ENCODE measurements at places on chromosomes 11 and 22. TPM values are rescaled to one million over a fixed set of nuclear protein-coding genes. Genes with fewer than 3 reads are reported as not detected.

- H3K27me3 ChIP-seq = no peaks in the 10 kb centered on the region
- H3K4me3 ChIP-seq = no peak overlapping the region
- H3K4me1 ChIP-seq = no peaks in the 10 kb centered on the region
- H3K36me3 ChIP-seq = no peaks in the 10 kb centered on the region
- DNase-seq = no peak
- H3K27ac ChIP-seq = no peak overlapping the region
Observed at GRCh38 chr11:84019571-84020194, 733.5 kb upstream of the CCDC90B start.

GRCh38 chr22:48757985-48758561 lies 1069.6 kb downstream of the BRD1 start:
- no peaks in the 10 kb centered on the region for H3K4me1 ChIP-seq
- H3K27ac ChIP-seq = no peak overlapping the region
- no peaks in the 10 kb centered on the region for H3K36me3 ChIP-seq
- DNase-seq = peak; percentile 19
- no peaks in the 10 kb centered on the region for H3K27me3 ChIP-seq

GRCh38 chr11:93849201-93849600 lies 1.2 kb downstream of the VSTM5 start:
- H3K4me3 ChIP-seq = no peak overlapping the region
- no peak for DNase-seq
- H3K27ac ChIP-seq = no peak overlapping the region
- H3K27me3 ChIP-seq = no peaks in the 10 kb centered on the region

DNA sequence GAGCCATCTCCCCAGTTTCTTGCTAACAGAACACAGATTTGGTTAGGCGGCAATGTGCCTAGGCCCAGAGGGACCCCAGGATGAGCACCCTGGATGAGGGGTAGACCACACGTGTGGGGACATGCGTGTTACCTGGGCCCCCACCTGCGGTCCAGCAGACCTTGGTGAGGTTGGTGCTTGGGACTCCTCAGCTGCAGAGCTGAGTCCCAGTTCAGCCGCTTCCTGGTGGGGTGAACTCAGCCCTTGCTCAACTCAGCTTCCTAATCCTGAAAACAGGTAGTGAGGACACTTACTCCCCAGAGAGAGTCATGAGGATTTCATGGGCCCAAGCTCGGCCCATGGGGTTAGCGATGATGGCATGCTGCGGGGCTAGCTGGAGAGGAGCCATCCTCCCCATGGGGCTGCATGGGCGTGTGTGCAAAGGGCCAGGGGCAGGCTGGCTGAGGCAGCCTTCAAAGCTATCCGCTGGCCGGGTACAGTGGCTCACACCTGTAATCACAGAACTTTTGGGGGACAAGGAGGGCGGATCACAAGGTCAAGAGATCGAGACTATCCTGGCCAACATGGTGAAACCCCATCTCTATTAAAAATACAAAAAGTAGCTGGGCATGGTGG lies 46.9 kb upstream of the SHISAL1 start:
- H3K27me3 ChIP-seq = no peaks in the 10 kb centered on the region
- H3K4me1 ChIP-seq = peaks cover 19% of the 10 kb centered on the region
- H3K36me3 ChIP-seq = no peaks in the 10 kb centered on the region
- H3K4me3 ChIP-seq = no peak overlapping the region
- H3K27ac ChIP-seq = no peak overlapping the region

DNA sequence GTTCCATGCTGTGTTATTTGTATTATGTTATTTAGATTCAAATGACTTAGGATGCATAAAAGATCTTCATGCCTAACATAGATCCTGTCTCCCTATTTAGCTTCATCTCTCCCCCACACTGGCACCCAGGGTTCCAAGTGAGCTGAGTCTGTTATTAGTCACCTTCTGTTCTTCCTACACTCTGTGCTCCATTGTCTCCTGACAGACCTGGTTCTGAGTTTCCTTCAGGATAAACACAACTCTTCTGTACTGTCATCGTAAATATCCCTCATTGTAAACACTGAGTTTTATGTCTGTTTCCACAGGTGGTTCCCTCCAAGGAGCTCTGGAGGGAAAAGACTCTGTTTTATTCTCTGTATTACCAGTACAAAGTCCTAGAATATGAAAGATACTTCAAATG lies 8.7 kb downstream of the MMP26 start:
- no peak for DNase-seq
- no peak overlapping the region for H3K27ac ChIP-seq
- H3K4me1 ChIP-seq = no peaks in the 10 kb centered on the region

- H3K27ac ChIP-seq = peak overlapping the region; percentile 16
- no peak overlapping the region for H3K4me3 ChIP-seq
- H3K4me1 ChIP-seq = no peaks in the 10 kb centered on the region
- H3K36me3 ChIP-seq = no peaks in the 10 kb centered on the region
- no peaks in the 10 kb centered on the region for H3K27me3 ChIP-seq
Observed at GRCh38 chr11:95556342-95557163, 233.0 kb downstream of the FAM76B start.

DNA sequence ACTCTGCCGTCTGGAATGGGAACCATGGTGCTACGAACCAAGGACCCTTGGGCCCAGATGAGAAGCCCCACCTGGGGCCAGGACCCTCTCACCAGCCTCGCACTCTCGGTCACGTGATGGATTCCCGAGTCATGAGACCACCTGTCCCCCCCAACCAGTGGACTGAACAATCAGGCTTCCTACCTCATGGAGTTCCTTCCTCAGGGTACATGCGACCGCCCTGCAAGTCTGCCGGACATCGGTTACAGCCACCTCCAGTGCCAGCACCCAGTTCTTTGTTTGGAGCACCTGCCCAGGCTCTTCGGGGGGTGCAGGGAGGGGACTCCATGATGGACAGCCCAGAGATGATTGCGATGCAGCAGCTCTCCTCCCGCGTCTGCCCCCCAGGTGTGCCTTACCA lies 20.8 kb upstream of the SLC25A18 start:
- H3K4me1 ChIP-seq = no peaks in the 10 kb centered on the region
- no peaks in the 10 kb centered on the region for H3K27me3 ChIP-seq
- DNase-seq = no peak
- no peak overlapping the region for H3K27ac ChIP-seq

DNA sequence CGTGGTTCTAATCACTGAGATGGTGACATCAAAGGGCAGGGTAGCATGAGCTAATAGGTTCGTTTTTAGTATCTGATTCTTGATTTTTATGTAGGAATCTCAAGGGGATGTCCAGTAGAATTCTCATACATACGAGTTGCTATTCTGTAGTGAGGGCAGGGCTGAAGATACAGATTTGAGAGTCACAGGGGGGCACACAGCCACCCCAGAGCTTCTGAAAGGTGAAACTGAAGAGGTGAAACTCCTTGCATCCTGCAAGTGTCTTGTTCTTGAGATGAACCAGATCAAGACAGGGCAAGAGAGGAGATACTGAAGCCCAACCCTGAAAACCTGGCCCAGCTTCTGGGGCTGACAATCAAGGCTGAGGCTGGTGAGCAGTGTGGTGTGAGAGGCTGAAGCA lies 35.6 kb upstream of the TMEM123 start:
- no peaks in the 10 kb centered on the region for H3K4me1 ChIP-seq
- H3K27ac ChIP-seq = no peak overlapping the region
- no peaks in the 10 kb centered on the region for H3K27me3 ChIP-seq
- no peak overlapping the region for H3K4me3 ChIP-seq
- H3K36me3 ChIP-seq = no peaks in the 10 kb centered on the region
- DNase-seq = no peak

DNA sequence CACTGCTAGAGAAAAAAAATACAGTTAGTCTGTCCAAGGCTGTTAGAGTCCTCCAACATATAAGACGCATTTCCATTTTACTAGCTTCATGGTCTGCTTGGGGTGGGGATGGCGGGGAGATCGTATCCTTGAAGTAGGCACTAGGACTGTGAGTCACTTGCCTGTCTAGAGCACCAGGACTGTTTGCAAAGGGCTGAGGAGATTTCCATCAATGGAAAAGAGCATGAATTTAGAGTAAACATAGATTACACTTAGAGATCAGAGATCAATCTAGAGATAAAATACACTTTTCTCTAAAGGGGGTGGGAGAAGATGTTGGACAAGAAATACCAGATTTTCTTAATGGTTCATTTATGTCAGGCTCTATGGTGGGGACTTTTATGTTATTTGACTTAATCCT lies 1.7 kb upstream of the MS4A7 start:
- peak overlapping the region; percentile 74 for H3K27ac ChIP-seq
- peaks cover 8% of the 10 kb centered on the region for H3K4me1 ChIP-seq
- no peaks in the 10 kb centered on the region for H3K27me3 ChIP-seq
- DNase-seq = no peak
- H3K4me3 ChIP-seq = no peak overlapping the region

GRCh38 chr11:126808836-126809235 lies 191.7 kb downstream of the KIRREL3 start:
- H3K27me3 ChIP-seq = no peaks in the 10 kb centered on the region
- DNase-seq = no peak
- peaks cover 3% of the 10 kb centered on the region for H3K4me1 ChIP-seq

- H3K4me3 ChIP-seq = no peak overlapping the region
- no peaks in the 10 kb centered on the region for H3K36me3 ChIP-seq
- no peak overlapping the region for H3K27ac ChIP-seq
- DNase-seq = no peak
- H3K4me1 ChIP-seq = peaks cover 4% of the 10 kb centered on the region
Observed at GRCh38 chr22:46366327-46366731, 30.8 kb downstream of the TRMU start.

POU2AF2 gene
- total RNA-seq = not detected

GRCh38 chr11:57432149-57432561 lies 5.2 kb upstream of the SLC43A3 start:
- H3K27ac ChIP-seq = peak overlapping the region; percentile 77
- peaks cover 40% of the 10 kb centered on the region for H3K4me1 ChIP-seq
- H3K4me3 ChIP-seq = no peak overlapping the region
- DNase-seq = no peak
- H3K27me3 ChIP-seq = no peaks in the 10 kb centered on the region

- no peaks in the 10 kb centered on the region for H3K36me3 ChIP-seq
- H3K27me3 ChIP-seq = no peaks in the 10 kb centered on the region
- no peak overlapping the region for H3K4me3 ChIP-seq
- no peak overlapping the region for H3K27ac ChIP-seq
Observed at GRCh38 chr11:108733479-108734116, 68.7 kb downstream of the DDX10 start.

- DNase-seq = no peak
- no peak overlapping the region for H3K27ac ChIP-seq
- H3K27me3 ChIP-seq = no peaks in the 10 kb centered on the region
- H3K36me3 ChIP-seq = no peaks in the 10 kb centered on the region
Observed at GRCh38 chr22:44195189-44195871, 14.6 kb downstream of the PARVG start.

FOSL1 gene
- 1.8 TPM for total RNA-seq

DNA sequence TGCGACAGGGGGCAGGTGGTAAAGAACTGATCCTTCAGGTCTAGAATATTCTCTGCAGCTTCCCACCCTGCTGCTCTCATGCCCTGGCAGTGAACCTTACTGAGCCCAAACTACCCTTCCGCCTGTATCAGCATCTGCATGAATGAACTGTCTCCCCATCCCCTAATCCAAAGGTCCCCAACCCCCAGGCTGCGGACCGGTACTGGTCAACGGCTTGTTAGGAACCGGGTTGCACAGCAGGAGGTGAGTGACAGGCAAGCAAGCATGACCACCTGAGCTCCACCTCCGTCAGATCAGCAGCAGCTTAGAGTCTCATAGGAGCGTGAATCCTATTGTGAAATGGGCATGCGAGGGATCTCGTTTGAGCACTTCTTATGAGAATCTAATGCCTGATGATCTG lies 58.2 kb upstream of the LMO1 start:
- no peak overlapping the region for H3K4me3 ChIP-seq
- no peak for DNase-seq
- H3K27ac ChIP-seq = no peak overlapping the region
- no peaks in the 10 kb centered on the region for H3K36me3 ChIP-seq
- H3K27me3 ChIP-seq = no peaks in the 10 kb centered on the region

- H3K27ac ChIP-seq = no peak overlapping the region
- no peaks in the 10 kb centered on the region for H3K36me3 ChIP-seq
- no peak for DNase-seq
- no peak overlapping the region for H3K4me3 ChIP-seq
Observed at GRCh38 chr22:45758603-45759002, 87.0 kb downstream of the ATXN10 start.

IRAG1 gene
- total RNA-seq = 16.3 TPM

DNA sequence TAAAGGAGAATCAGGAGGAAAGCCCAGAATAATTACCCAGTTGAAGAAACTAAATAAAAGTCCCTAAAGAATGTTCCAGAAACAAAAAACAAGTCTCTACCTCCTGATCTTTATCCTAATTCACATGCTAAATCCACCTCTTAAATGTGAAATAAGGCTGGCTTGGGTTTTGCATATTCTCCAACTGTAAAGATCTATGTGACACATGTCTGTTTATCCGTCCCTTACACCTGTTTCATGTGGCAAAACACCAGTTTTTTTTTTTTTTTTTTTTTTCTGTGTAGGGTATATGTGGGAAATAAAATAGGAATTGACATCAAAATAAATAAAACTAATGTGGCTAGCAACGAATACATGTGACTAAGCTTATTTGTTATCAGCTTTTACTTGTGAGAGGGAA lies 70.5 kb downstream of the NARS2 start:
- no peaks in the 10 kb centered on the region for H3K36me3 ChIP-seq
- no peaks in the 10 kb centered on the region for H3K27me3 ChIP-seq
- H3K4me1 ChIP-seq = no peaks in the 10 kb centered on the region
- DNase-seq = no peak

- no peak for DNase-seq
- H3K27me3 ChIP-seq = no peaks in the 10 kb centered on the region
- H3K4me3 ChIP-seq = no peak overlapping the region
- no peak overlapping the region for H3K27ac ChIP-seq
- no peaks in the 10 kb centered on the region for H3K4me1 ChIP-seq
- no peaks in the 10 kb centered on the region for H3K36me3 ChIP-seq
Observed at GRCh38 chr22:17492247-17492646, 71.1 kb upstream of the SLC25A18 start.

DNA sequence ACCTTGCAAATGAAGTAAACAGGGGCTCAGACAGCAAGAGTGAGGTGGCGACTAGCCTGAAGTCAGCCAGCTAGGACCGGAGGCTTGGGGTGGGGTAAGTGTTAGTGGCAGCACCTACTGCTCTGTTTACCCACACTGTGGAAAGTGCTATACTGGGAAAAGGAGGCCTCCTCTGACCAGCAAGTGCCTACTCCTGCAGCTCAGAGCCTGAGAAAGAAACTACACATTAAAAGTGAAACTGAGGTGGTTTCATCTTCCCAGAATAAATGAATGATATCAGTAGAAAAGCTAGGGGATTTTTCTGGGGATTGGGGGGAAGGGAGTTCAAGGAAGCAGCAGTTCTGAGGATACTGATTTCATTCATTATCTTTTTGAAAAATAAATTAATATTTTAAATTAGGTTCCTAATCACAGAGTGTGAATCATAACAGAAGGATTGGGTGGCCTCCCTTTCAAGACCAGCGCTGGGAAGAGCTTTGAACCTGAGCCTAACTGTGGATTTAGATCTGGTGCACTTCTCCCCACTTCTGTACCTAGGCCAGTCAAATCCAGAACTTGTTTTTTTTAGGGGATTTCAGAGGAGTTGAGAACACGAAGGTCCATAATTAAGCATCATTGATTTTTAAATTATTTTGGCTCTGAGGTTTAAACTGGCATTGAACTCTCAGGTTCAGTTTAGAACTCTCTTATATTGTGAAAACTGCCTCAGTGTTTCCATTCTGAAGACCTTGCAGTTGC lies 48.1 kb upstream of the GRAMD1B start:
- DNase-seq = no peak
- no peaks in the 10 kb centered on the region for H3K4me1 ChIP-seq
- H3K27ac ChIP-seq = no peak overlapping the region

All from upper lobe of left lung (tissue), 6 donors.